Stimulated activated CD4-positive, alpha-beta T cell treated with anti-CD3 and anti-CD28 coated beads, Interleukin-4, amount 100 ng/mL, for 48 hours (primary cell): ENCODE measurements at places on chromosomes 7 and 10.

- DNase-seq = no peak
Measured at GRCh38 chr10:101073631-101074030, 11.8 kb downstream of the KAZALD1 start.

DNA sequence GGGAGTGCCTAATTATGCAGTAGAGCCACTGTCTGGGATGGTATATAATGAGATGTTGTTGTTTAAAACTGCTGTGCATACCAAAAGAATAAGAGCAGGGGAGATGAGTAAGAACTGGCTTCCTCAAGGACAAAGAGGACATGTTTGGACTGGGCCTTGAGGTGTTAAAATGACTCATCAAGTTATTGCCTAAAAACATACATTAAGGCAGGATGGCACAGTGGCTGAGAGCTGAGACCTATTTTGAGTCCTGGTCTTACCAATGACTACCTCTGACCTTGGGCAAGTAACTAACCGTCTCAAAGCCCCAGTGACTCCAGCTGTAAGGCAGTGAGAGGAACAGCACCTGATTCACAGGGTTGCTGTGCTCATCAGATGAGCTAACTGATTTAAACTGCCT is 71.1 kb downstream of the CFAP58 start:
- DNase-seq = no peak

DNA sequence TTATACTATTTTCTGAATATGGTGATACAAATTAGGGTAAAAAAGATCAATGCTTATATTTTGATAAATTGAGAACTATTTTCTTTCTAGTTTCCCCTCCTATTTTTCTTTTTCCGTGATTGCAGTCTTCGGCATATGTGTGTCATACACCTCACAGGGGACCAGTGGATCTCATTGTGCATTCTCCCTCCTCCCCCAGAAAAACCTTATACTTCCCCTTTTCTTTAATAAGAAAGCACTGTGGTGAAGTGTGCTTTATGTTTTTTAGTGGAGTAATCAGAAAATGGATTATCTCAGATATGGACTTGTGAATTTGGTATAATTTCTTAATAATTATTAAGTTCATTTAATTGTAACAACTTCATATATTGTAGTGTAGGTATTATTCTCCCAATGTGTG is 72.8 kb downstream of the BICC1 start:
- DNase-seq = no peak

DNA sequence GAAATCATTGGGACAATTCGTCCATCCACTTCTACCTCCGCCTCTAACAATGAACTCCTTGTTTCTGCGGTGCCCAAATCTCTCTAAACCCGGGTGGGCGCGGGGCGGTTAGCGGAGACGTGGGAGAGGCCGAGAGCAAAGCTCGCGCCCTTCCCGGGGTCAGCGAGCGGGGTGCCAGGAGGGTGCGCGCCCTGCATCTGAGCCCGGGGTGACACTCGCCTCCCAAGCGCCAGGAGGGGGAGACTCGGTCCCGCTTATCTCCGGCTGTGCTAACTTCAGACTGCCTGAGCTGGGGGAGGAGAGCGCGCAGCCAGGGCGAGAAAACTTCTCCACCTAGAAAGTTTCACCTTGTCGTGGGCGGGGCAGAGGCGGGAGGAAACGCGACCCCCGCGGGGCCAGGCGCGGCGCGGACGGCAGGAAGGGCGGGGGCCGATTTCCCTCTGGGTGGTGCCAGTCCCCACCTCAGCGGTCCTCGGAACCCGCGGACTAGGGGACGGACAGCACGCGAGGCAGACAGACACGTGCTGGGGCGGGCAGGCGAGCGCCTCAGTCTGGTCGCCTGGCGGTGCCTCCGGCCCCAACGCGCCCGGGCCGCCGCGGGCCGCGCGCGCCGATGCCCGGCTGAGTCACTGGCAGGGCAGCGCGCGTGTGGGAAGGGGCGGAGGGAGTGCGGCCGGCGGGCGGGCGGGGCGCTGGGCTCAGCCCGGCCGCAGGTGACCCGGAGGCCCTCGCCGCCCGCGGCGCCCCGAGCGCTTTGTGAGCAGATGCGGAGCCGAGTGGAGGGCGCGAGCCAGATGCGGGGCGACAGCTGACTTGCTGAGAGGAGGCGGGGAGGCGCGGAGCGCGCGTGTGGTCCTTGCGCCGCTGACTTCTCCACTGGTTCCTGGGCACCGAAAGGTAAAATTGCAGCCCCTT is at the start of gene MET:
TSS of gene MET (plus strand) at position 516 of the 915 bp plus-strand sequence. CDS start 26,889 bp downstream, outside the sequence.
- DNase-seq = peak; percentile 44

DNA sequence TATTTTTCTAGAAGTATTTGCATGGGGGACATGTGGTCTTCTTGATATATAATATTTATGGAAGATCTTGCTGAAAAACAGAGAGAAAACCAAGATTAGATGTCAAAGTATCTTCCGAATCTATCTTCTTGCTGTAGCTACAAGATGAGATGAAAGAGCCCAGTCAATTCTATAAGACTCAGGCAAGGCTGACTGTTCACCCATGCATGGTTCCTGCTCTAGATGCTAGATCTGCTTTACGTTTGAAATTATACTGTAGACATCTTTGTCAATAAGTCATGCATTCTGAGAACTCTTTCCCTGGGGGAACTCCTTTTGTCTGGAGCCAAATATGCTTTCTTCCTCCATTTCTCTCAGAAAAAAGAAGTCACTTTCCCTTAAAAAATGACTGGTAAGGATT is 1292.0 kb downstream of the XPNPEP1 start:
- no peak for DNase-seq

DNA sequence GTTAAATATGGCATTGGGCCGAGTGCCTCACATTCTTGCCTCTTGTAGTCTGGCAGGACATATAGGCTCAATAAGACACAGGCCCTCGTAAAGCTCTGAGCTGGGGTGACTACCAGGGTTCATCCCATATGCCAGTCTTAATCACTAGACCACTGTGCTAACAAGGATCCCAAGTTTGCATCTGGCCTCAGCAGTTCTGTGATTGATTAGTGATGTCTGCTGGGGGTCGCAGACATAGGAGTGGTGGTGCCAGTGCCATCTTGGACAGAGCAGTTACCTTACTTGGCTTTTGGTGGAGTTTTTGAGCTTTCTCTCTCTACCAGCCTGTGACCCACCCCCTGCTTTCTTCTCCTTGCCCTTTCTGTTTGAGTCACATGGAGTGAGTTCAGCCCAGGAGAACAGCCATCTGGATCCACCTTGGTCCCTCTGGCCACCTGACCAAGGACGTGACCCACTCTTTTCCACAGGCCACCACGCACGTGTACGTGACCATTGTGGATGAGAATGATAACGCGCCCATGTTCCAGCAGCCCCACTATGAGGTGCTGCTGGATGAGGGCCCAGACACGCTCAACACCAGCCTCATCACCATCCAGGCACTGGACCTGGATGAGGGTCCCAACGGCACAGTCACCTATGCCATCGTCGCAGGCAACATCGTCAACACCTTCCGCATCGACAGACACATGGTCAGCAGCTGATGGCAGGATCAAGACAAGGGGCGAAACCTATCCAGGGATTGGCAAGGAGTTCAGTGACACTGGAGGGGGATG is 4.1 kb upstream of the VSIR start:
- DNase-seq = no peak

- no peak for DNase-seq
Measured at GRCh38 chr7:5620459-5620881, 161.0 kb downstream of the RNF216 start.

DNA sequence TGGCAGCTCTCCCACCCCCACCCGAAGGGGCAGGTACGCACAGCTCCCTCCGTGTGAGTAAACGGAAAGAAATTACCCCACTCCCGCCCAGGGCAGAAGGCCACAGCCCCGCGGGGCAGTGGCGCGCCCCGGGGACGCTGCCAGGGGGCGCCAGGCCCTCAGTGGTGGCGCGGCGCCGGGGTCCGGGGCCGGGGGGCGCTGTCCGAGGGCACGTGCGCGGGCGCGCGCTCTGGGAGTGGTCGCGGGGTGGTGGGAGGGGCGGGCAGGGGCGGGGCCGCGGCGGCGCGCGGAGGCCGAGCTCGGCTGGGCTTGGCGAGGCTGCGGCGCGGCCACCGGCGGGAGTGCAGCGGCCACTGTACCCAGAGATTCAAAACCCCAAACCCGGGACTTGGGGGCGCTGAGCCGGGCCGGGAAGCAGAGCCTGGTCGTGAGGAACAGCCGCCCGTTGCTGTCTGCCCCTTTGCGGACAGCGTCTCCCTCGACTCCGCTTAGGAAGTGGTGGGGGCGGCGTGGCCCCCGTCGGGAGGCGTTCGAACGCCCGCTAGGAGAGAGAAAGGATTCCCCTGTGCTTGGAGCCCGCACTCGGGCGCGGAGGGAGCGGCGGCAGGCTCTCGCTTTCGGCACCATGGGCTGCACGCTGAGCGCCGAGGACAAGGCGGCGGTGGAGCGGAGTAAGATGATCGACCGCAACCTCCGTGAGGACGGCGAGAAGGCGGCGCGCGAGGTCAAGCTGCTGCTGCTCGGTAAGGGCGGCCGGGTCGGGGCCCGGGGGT is at the start of gene GNAI1:
TSS of gene GNAI1 (plus strand) at position 296 of the 773 bp plus-strand sequence. CDS start at position 626, 330 bp downstream.
- no peak for DNase-seq

GRCh38 chr7:146645383-146645976 is 528.9 kb downstream of the CNTNAP2 start:
- DNase-seq = no peak

- DNase-seq = no peak
Measured at GRCh38 chr10:118912961-118913600, 116.4 kb upstream of the NANOS1 start.

DNA sequence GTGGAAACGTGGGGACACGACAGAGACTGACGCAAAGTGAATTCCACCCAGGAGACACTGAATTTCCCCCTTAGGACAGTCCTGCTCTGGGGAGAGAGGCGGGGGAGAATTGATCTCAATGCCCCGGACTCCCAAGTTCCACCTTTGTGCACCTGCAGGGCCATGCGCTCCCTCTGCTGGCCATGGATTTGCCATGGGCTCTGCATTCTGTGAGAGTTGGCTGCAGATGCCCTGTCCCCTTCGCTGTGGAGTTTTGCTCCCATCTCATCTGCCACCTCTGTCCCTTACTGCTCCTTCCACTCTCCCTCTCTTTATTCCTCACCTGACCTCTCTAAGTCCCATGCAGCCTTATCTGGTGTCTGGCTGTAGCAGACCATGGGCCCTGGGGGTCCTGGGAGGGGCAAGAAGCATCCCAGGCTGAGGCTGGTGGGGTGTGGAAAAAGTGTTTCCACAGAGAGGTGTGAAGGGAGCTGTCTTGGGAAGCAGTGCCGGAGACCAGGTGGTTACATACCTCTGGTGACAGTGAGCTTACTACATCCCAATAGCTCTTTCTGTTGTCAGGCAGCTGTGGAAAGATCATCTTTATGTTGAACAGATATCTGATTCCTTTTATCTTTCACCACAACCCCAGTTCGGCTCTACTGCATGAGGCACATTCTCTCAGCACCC is 14.3 kb downstream of the GHRHR start:
- DNase-seq = no peak
